ENCODE measurements at places on chromosomes 13 and 19. TPM values are rescaled to one million over a fixed set of nuclear protein-coding genes. Genes with fewer than 3 reads are reported as not detected.
A peak's percentile ranks its signal among the peaks of the same experiment; 100 is the strongest.

DNA sequence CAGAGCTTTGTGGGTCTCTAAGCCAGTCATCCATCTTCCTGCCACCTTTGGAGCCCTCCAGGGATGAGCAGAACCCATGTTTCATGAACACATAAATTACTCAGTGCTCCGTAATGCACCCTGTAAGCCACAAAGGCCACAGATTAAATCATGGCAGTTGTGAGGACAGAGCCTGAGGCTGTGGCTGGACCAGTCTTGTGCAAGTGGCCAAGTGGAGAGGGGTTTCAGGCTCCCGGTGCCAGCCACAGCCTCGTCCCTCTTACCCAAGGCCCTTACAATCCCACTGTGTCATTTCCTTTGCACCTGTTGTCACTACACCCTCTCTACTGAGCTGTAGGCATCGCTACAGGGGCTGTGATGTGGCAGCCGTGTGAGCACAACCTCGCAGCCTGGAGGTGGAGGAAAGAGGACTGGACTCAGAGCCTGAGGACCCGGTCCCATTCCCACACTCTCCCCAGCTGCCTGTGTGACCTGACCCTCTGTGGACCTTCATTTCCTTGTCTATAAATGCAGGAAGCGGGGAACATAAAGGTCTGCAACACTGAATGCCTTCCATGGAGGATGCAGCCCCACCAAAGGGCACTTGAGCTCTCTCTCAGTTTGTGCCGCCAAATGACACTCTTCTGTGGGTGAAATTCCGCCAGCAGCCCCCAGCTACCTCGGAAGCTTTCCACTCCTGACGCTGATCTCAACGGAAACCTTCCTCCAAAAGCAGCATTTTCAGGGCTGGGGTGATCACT is 792.0 kb downstream of the UQCRFS1 start:
- peak; percentile 72 for DNase-seq
- H3K4me3 ChIP-seq = no peak overlapping the region
- H3K27me3 ChIP-seq = no peaks in the 10 kb centered on the region
- peak overlapping the region; percentile 88 for H3K27ac ChIP-seq
- H3K36me3 ChIP-seq = no peaks in the 10 kb centered on the region
- H3K4me1 ChIP-seq = peaks cover 62% of the 10 kb centered on the region

The OCEL1 gene
- 24.8 TPM for polyA plus RNA-seq

- H3K36me3 ChIP-seq = no peaks in the 10 kb centered on the region
- H3K4me1 ChIP-seq = peaks cover 13% of the 10 kb centered on the region
- peak; percentile 24 for DNase-seq
Observed at GRCh38 chr13:111114362-111115060, 599 bp upstream of the ARHGEF7 start.

The WASF3 gene
- polyA plus RNA-seq = 2.7 TPM

DNA sequence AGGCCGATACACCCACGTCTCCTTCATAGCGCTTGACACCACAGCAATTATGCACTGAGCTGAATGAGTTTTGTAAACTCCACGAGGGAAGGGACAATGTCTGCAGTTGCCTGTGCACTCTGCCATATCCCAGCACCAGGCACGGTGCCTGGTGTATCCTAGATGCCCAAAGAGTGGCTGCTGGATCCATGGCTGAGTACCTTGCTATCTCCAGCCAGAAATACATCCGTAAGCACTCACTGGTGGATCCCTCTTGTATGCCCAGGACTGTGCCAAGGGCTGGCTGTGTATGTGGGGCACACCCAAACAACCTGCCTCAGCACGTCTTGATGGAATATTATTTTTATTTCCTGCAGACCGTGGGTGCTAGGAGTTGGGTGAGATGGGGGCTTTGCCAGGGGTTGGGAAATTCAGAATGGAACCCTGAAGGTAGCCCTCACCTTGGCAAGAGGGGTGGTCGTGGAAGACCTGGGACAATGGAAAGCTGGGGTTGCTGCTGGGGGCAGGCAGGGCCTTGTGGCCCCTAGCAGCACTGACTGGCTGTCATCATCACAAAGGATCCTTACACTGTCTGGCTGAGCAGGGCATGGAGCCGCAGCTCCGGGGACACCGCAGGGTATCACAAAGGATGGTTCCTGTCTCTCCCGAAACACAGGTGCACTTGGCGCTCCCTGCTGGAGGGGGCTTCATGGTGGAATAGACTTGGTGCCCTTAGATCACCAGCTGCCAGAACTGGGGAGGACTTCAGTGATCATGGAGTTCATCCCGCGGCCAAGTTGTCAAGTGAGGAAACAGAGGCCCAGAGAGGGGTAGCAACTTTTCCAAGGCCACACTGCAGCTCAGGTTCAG is 131.3 kb downstream of the URI1 start:
- H3K27me3 ChIP-seq = peaks cover 7% of the 10 kb centered on the region
- DNase-seq = no peak
- H3K4me1 ChIP-seq = no peaks in the 10 kb centered on the region
- H3K36me3 ChIP-seq = no peaks in the 10 kb centered on the region
- no peak overlapping the region for H3K27ac ChIP-seq
- no peak overlapping the region for H3K4me3 ChIP-seq

- no peak overlapping the region for H3K27ac ChIP-seq
- no peak overlapping the region for H3K4me3 ChIP-seq
- no peak for DNase-seq
- H3K27me3 ChIP-seq = no peaks in the 10 kb centered on the region
Observed at GRCh38 chr13:95296326-95296925, 4.8 kb downstream of the ABCC4 start.

The COX6B2 gene
- polyA plus RNA-seq = 40.4 TPM

- peaks cover 9% of the 10 kb centered on the region for H3K27me3 ChIP-seq
- H3K4me1 ChIP-seq = no peaks in the 10 kb centered on the region
- peak overlapping the region; percentile 65 for H3K4me3 ChIP-seq
- H3K27ac ChIP-seq = no peak overlapping the region
- DNase-seq = peak; percentile 21
- no peaks in the 10 kb centered on the region for H3K36me3 ChIP-seq
Observed at GRCh38 chr13:20525144-20525600, 485 bp downstream of the CRYL1 start.

DNA sequence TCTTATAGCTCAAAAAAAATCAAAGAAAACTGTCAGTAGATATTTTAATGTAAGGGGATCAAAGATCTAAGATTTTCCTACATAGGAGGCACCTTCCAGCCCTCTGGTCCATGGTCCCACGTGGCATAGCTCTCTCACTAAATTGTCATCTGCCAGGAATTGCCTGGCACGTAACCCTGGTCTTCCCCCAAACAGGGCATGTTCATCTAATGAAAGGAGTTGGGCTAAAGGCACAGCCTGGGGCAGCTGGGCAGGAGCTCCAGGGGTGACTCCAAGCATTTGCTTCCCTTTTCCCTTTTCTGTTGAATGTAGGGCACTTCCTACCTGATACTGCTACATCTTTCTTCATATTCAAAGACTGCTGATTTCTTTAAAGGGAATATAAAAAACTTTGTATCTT is 148.7 kb downstream of the COL4A1 start:
- no peak overlapping the region for H3K27ac ChIP-seq
- H3K4me1 ChIP-seq = no peaks in the 10 kb centered on the region
- H3K27me3 ChIP-seq = no peaks in the 10 kb centered on the region
- H3K36me3 ChIP-seq = no peaks in the 10 kb centered on the region
- DNase-seq = no peak

DNA sequence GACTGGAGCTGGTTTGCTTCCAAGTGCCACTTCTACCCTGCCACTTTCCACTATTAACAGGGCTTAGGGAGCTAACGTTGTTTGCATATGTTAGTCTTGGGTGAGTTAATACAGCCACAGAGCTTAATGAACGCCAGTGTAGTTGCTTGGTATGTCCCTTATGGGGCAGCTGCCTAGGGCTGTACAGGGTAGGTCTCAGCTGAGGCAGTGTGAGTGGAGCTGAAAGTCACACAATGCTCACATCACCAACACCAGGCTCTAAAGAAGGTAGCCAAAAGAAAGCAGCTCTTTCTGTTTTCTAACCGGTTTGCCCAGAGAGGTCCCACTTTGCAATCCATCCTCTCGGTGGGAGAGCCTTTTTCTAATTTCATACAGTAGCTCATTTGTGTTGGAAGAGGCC is 186.2 kb downstream of the RGCC start:
- no peak overlapping the region for H3K27ac ChIP-seq
- H3K36me3 ChIP-seq = no peaks in the 10 kb centered on the region
- peaks cover 3% of the 10 kb centered on the region for H3K4me1 ChIP-seq
- no peaks in the 10 kb centered on the region for H3K27me3 ChIP-seq

The BCKDHA gene
- polyA plus RNA-seq = 37.7 TPM

The FPR3 gene
- 7.8 TPM for polyA plus RNA-seq

- H3K36me3 ChIP-seq = no peaks in the 10 kb centered on the region
- no peak overlapping the region for H3K27ac ChIP-seq
Observed at GRCh38 chr19:7742575-7742974, 4.8 kb downstream of the CD209 start.

GRCh38 chr13:22561581-22561980 is 619.2 kb upstream of the SGCG start:
- no peak overlapping the region for H3K27ac ChIP-seq
- no peaks in the 10 kb centered on the region for H3K27me3 ChIP-seq
- H3K36me3 ChIP-seq = no peaks in the 10 kb centered on the region
- H3K4me3 ChIP-seq = no peak overlapping the region
- DNase-seq = no peak

The RDH8 gene
- polyA plus RNA-seq = 0.14 TPM

GRCh38 chr13:32728327-32728726 is 142.1 kb downstream of the PDS5B start:
- no peak overlapping the region for H3K27ac ChIP-seq
- H3K4me3 ChIP-seq = no peak overlapping the region
- no peaks in the 10 kb centered on the region for H3K27me3 ChIP-seq
- no peaks in the 10 kb centered on the region for H3K4me1 ChIP-seq

DNA sequence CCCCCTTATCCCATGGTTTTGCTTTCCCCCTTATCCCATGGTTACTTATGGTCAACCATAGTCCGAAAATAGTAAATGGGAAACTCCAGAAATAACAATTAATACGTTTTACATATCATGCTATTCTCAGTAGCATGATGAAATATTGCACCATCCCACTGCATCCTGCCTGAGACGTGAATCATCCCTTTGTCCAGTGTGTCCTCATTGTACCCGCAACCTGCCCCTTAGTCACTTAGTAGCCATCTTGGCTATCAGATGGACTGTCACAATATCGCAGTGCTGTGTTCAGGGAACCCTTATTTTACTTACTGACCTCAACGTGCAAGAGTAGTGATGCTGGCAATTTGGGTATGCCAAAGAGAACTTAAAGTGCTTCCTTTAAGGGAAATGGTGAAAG is 10.5 kb upstream of the NBEA start:
- no peak for DNase-seq
- H3K36me3 ChIP-seq = no peaks in the 10 kb centered on the region
- H3K27me3 ChIP-seq = peaks cover 2% of the 10 kb centered on the region
